Activated CD4-positive, alpha-beta T cell treated with anti-CD3 and anti-CD28 coated beads, Interleukin-2, amount 50 U/mL, for 16 hours (primary cell): ENCODE measurements at places on chromosomes 7 and 10.

- peak; percentile 27 for DNase-seq
Observed at GRCh38 chr10:74451127-74451829, 300.3 kb downstream of the ADK start.

GRCh38 chr7:31343516-31344305 lies 3.2 kb upstream of the NEUROD6 start:
- no peak for DNase-seq

GRCh38 chr7:29090836-29091601 lies 55.3 kb downstream of the CPVL start:
- no peak for DNase-seq

GRCh38 chr7:19275000-19275399 lies 129.8 kb upstream of the FERD3L start:
- DNase-seq, result no peak

DNA sequence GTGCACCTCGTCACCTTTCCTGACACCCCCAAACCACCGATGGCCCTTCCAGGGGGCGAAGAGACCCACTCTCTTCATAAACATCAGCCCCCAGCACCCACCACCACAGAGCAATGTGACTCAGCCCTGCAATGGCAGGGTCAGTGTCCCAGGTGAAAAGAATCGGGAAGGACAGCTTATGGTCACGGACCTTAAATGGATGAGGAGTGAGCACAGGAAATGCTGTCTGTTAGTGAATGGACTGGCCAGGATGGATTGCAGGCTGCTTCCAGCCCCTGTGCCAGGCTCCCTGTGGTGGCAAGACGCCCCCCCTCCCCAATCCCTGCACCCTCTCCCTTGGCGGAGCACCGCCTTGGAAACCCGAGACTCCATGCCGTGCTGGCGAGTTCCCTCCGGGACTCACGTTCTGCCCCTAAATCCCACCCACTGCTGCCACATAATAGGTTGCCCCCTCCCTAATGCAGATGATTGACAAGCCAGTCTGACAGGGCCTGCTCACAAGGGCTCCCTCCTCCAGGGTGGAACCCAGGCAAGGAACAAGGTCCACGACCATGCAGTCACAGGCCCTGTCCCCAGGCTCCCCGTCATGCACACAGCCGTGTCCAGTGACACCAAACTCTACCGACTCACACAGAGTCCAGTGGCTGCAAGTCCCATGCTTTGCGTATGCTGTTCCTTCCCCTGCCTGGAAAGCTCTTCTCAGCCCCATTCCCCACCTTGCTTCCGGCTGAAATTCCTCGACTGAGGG lies 7.3 kb downstream of the ASB13 start:
- no peak for DNase-seq

- no peak for DNase-seq
Observed at GRCh38 chr7:143351574-143351973, 10.9 kb downstream of the FAM131B start.

DNA sequence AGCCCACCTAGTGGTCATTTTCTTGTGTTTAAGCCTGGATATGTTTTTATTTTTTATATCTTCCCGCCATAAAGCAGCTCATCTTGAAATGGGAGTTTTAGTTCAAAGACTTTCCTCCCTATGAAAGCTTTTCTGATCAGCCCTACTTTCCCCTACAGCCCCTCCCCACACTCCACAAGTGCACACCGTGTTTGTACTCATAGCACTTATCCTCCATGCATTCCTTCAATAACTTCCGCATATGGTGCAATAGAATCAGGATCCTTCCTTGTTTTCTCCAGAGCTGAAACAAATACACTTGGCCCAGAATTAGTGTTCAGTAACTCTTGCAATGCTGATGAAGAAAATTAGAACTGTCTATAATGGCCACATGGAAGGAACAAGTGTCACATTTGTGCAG lies 235.9 kb downstream of the KCNMA1 start:
- DNase-seq, result no peak
